ENCODE measurements at places on chromosomes 12 and 14.

DNA sequence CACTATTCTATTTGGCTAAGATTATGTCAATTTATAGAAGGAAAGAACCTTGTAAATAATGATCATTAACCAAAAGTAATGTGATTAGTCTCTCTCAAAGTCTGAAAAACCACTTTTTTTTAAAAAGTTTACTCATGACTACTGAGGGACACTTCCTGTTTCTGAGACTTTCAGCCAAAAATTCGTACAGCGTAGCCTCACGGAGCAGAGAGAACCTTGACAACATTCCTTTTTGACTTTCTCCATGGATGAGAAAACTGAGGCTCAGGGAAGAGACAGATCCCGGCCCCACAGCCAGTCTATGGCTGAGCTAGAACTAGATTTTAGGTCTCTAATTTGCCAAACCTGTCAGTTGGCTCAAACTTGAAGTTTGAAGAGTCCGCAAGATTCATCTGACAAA is 68.2 kb downstream of the DAD1 start:
- DNase-seq, result peak; percentile 42

DNA sequence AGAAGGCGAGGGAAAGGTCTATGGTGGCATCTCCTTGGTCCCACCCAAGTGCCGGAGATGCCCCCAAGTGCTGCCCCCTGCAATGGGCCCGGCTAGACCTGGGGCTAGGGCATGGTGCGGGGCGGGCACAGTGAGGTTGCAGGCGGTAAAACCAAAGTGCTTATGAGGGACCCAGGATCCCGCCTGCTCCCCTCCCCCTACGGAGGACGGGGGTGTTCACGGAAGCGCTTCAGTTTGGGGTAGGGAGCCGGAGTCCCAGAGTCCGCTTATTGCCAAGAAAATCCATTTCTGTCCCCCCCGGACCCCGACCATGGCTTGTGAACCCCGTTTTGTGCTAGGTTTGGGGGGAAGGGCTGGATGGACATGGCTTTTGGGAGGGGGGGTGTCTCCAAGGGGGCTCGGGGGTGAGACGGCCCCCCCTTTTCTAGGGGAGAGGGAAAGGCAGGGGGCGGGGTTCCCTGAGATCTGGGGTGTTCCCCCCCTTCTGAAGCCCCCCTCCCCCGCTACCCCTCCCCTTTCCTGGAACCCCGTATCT is 5.4 kb upstream of the GPR84 start:
- no peak for DNase-seq

DNA sequence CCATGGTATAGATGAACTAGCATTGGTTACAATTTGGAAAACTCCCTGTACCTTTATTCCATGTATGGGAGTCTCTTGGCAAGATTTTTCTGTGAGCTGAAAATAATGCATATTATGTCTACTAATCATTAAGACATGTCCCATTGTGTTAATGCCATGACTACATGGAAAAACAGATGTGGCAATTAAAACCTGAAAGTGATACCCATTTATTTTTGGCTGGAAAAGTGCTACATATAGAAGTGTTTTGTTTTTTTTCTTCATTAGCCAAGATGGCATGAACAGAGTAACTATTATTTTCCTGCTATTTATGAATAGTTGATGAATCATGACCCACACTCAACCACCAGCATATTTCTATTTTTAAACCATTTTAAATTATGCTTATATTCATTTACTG is 58.2 kb downstream of the ALG10B start:
- DNase-seq, result no peak

DNA sequence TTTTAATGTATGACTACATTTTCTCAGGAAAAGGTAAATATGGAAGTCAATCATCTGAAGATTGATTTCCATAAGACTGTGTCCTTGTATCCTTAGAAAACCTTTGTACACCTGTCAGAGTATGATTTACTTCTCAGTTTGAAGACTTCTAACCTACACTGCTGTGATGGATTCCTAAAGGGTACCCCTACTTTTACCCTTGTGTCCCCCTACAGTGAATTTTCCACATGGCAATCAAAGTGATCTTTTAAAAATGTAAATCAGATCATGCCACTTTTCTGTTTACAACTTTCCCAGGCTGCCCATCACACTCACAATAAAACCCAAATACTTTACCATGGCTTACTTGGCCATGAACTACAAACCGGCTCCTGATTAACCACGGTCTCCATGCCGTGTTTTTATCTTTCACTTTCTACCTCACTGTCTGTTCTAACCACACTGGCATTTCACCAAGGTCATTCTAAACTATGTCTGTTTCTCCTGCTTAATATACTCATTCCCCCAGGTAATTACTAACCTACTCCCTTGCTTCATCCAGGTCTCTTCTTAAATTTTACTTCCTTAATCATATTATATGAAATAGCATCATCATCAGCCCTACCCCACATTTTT is 8.1 kb downstream of the DNAI7 start:
- DNase-seq, result no peak

DNA sequence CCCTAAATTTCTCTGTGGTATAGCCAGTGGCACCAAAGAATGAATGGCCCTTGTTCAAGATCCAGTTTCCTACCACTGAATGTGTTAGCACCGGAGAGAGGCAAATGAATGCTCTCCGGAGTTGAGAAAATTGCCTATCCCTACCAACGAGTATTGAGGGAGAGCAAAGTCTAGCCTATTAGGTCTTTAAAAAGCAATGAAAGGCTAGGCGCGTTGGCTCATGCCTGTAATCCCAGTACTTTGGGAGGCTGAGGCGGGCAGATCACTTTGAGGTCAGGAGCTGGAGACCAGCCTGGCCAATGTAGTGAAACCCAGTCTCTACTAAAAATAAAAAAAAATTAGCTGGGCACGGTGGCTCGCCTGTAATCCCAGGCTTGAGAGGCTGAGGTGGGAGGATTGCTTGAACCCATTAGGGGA is 898 bp upstream of the RAB15 start:
- DNase-seq, result no peak

DNA sequence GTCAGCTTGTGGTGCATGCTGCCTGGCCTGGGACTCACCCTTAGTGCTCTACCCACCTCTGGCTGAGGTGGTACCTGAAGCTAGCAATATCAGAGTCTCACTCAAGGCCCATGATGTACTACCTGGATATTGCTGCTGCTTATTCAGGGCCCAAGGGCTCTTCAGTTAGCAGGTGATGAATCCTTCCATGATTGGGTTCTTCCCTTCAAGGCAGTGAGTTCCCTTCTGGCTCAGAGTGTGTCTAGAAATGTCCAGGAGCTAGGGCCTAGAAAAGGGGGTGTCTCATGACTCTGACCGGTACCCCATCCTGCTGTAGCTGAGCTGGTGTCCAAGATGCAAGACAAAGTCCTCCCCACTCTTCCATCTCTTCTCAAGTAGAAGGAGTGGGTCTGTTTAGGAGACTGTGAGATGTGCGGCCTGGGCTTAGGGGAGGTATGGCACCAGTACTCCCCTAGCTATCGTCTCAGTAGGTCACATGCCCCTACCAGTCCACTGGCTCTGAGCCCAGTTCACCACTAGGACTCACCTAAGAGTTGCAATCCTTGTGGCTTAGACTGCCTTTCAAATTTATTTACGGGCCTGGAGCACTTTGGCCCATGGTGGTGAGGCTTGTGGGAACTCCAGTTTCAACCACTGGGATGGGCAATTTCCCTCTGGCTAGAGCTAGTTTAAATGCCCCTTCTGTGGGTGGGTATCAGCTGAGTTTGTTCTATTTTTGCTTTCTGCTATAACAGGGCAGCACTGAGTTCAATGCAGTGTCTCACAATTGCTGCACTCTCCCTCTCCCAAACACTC is 12.2 kb downstream of the PRORP start:
- no peak for DNase-seq

- no peak for DNase-seq
Measured at GRCh38 chr14:99975190-99975589, 90.0 kb upstream of the EVL start.

GRCh38 chr12:106387848-106388377 is 30.4 kb downstream of the POLR3B start:
- no peak for DNase-seq

DNA sequence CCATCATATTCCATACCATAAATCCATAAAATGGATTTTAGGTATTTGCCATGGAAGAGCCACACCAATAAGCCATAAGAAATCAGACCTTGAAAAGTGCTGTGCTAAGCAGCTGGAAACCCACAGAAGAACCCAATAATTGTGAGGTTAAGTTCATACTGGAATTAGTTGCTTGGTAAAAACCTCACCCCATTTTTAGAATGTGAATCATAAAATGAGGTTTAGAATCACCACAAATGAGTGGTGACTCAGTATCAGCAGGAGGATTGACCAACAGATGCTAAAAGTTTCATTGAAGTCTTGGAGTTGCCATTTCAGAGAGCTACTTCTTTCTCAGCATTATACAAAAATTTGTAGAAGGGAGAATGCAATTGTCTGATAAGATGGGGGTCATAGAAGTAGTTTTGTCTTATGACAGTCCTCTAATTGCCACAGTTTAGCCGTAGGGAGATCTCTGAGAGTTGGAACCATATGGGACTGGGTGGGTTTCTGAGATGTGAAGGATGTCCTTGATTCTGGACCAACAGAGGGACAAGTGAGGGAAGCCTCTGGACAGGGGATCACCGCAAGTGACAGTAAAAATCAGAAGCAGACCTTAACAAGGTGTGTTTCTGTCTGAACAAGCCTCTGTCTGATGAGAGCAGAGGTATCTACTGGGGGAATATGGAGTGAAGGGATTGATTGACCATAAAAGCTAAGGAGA is 1.4 kb upstream of the STON2 start:
- DNase-seq, result peak; percentile 93

DNA sequence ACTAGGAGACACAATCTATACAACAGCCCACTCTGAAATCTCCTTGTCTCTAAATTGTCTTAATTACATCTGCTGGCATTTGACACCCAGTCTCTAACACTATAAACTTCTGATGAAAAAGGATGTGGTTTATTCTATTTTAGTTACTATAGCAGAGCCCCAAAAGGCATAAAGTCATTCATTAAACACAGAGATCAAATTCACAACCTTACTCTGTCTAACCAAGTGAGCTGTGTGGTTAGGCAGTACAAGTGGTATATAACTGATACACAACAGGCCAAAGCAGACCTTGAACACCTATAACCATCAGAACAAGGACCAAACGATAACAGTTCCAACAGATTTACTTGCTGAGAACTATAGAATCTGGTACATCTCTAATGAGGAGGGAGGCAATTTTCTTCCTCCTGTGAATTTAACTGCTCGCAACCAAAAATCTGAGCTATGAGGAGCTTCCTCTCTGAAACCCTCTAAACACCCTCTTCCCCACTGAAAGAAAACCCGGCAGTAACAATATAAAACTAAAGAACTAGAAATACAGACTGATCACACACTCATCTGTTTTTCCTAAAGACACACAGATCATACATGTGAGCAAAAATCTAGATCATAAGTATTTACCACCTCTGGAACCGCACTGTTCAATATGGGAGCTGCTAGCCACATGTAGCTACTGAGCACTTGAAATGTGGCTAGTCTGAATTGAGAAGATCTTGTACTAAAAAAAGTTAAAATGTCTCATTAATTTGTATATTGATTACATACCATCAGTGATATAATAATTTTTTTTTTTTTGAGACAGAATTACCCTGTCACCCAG is 17.7 kb downstream of the SPPL3 start:
- no peak for DNase-seq

DNA sequence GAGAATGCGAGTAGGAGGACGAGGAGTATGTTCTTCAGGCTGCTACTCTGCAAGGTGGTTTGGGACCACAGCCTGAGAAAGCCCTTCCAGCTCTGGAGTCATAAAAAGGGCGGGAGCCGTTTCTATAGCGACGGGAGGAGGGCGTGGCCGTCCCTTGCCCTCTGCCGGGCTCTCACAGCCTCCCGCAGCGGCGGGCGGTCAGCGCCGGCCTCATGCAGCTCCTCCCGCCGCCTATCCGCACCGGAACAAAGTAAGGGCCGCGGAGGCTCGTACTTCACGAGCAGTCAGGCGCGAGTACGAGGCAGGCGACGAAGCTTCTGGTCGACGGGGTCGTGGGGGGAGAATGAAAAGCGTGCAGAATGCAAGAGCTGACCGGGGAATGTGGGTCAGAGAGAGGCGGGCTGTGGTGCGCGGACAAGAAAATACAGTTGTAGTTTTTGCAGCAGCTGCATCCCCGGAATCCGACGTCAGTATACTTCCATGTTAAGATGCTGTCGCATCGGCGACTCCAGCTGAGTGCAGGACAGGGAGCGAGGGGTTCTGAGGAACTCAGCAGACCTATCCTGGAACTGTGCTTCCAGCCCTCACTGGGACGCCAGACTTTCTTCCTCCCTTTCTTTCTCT is at the start of gene DYRK4:
TSS of gene DYRK4 (plus strand) at position 175 of the 624 bp plus-strand sequence. CDS start at position 213, 38 bp downstream.
- peak; percentile 82 for DNase-seq

GRCh38 chr12:79397609-79398008 is 293.2 kb downstream of the PAWR start:
- no peak for DNase-seq

DNA sequence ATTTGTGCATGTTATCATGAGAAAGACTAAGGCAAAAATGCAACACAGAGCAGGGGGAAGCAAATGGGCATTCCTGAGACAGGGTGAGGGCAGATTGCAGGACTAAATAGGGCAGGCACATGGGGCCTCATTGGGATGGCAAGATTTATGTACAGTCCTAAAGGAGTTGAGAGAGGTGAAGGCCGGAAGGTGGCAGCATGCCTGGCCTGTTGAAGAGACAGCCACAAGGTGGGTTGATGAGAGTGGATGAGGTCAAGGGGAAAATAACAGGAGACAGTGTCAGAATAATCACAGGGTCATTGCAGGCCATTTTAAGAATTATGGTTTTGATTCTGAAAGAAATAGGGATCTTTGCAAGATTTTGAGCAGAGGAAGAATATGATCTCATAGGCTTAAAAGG is 21.0 kb downstream of the PAH start:
- no peak for DNase-seq

DNA sequence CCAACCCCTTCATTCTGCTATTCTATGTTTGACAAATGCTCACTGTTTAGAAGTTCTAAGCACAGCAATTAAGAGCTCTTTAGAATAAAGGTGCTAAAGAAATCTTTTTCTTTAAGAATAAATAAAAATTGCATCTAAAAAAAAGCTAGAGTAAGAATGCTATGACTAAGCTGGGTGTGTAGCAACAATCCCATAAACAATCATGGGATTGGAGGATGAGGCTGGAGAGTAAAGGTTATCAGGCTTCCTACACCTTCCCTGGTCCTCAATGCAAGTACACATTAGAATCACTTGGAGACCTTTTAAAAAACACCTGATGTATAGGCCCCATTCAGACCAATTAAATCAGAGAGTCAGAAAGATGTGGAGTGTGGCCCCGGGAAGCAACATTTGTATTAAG is 88.3 kb downstream of the CIT start:
- no peak for DNase-seq

- DNase-seq, result no peak
Measured at GRCh38 chr14:22821193-22822015, 6.2 kb upstream of the SLC7A7 start.

GRCh38 chr14:87483271-87484260 is 509.4 kb downstream of the GALC start:
- DNase-seq, result no peak

DNA sequence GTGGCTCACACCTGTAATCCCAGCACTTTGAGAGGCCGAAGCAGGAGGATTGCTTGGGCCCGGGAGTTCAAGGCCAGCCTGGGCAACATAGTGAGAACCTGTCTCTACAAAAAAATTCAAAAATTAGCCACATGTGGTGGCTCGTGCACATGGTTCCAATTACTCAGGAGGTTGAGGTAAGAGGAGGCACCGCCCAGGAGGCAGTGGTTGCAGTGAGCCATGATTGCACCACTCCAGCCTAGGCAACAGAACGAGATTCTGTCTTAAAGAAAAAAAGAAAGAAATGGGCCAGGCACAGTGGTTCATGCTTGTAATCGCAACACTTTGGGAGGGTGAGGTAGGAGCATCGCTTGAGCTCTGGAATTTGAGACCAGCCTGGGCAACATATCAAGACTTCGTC is 33.5 kb downstream of the MAP1LC3B2 start:
- peak; percentile 46 for DNase-seq
